Kidney epithelial cell (primary cell): ENCODE measurements at places on chromosomes 11 and 22.

- DNase-seq, result no peak
These were observed 7.3 kb downstream of the UBE2L6 start for GRCh38 chr11:57560146-57560545.

- no peak for DNase-seq
These were observed 7.2 kb downstream of the FAM118A start for GRCh38 chr22:45316796-45317526.

DNA sequence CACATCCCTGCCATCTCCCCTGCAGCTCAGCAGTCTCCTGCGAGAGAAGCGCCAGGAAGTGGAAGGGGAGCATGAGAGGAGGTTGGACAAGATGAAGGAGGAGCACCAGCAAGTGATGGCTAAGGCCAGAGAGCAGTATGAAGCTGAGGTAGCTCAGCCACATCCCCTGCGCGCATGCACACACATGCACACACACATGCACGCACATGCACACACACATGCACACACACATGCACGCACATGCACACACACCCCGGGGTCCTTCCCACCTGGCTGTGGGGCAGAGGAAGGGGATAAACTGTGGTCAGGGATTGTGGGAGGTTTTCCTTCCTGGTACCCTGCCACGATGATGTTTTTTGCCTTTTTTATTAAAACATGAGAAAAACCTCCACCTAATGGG, 65.3 kb downstream of the CEP164 start:
- no peak for DNase-seq

DNA sequence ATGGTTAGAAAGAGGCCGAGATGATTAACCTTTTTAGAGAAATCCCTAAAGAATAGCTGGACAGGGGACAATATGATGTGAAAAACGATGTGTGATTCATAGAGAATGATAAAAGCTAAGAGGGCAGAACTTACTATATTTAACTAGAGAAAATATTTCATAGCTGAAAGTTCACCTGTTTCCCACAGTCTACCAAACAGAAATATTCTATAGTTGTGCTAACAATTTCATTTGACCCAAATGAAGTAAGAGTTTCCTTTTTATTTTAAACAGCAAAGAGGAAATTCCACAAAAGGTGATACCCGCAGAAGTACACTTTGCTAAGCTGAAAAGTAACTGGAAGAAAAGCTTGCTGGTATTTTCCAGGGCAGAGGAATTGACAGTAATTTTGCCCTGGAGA, 26.7 kb downstream of the ALKBH8 start:
- DNase-seq, result no peak

DNA sequence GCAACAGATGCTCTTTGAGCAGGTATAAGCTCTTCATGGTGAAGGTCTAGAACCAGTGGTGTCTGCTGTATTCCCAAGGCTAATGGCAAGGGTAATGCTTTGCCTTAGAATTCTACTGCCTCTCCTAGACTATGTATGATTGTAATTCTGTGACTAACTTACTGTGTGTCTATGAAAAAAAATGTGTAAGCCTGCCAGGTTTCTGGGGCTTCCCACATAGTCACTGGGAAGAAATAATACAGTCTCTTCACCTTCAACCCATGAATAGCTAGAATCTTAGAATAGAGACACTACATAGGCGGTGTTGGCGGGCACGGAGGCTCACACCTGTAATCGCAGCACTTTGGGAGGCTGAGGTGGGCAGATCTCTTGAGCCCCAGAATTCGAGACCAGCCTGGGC, 84.1 kb downstream of the C11orf91 start:
- no peak for DNase-seq

DNA sequence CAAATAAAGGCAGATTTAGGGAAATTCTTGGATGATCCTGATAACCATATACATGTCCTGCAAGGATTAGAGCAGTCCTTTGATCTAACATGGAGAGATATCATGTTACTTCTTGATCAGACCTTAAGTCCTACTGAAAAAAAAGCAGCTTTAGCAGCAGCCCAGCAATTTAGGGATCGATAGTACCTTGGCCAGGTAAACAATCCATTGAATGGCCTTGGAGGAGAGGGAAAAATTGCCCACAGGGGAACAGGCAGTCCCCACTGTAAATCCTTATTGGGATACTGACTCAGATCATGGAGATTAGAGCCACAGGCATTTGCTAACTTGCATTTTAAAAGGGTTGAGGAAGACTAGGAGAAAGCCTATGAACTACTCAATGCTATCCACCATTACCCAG, 47.8 kb downstream of the PRSS23 start:
- no peak for DNase-seq

DNA sequence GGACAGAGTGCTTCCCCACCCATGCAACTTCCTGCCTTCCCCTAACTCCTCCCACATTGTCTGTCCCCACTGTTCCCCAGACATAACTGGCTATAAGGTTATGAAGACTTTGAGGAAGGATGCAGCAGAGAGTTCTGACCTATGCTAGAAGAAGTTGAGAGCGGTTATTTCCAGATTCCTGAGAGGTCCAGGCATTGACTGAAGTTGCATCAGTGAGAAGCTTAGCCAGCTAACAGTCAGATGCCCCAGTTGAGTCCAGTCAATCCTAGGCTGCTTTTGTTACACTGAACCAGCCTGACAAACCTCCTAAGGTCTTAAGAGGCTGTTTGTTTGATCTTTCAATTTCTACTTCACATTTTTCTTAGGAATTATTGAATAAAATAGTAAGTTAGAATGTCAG, 937.9 kb upstream of the CCDC90B start:
- DNase-seq, result no peak

DNA sequence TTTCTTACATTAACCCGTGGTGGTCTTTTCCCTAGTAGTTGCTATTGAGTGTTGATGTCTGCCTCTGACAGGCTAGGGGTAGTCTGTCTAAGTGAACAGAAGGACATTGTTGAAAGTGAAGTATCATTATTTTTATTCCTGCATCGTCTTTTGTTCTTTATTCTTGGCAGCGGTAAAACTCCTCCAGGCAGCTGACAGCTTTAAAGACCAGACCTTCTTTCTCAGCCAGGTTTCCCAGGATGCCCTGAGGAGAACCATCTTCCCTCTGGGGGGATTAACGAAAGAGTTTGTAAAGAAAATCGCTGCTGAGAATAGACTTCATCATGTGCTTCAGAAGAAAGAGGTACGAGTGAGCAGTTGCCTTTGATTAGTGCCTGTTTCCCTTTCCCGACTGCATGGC, 14.6 kb downstream of the TRMU start:
- no peak for DNase-seq

GRCh38 chr11:17396598-17397310, 8.3 kb upstream of the KCNJ11 start:
- DNase-seq, result no peak

GRCh38 chr11:1727096-1727690, 23.2 kb downstream of the IFITM10 start:
- no peak for DNase-seq

GRCh38 chr11:62854825-62855570, 15.6 kb upstream of the WDR74 start:
- DNase-seq, result no peak

DNA sequence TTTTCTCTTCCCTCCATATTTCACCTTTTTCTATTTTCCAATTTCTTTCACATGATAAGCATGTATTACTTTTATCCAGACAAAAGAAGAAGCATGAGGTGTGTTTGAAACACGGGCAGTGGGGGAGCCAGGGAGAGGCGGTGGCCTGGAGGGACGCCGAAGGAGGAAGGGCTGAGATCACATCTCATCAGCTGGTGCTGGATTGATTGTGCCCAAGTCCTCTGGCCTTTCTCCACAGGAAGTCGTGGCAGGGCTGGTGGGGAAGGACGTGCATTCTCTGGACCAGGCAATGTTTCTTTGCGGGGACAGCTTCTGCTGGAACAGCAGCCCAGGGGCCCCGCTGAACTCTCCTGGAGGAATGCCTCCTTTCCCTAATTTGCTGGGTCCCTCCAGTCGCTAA, 82.9 kb downstream of the MIAT start:
- no peak for DNase-seq

- DNase-seq, result no peak
These were observed 232.5 kb downstream of the RAB38 start for GRCh38 chr11:87942786-87943185.

DNA sequence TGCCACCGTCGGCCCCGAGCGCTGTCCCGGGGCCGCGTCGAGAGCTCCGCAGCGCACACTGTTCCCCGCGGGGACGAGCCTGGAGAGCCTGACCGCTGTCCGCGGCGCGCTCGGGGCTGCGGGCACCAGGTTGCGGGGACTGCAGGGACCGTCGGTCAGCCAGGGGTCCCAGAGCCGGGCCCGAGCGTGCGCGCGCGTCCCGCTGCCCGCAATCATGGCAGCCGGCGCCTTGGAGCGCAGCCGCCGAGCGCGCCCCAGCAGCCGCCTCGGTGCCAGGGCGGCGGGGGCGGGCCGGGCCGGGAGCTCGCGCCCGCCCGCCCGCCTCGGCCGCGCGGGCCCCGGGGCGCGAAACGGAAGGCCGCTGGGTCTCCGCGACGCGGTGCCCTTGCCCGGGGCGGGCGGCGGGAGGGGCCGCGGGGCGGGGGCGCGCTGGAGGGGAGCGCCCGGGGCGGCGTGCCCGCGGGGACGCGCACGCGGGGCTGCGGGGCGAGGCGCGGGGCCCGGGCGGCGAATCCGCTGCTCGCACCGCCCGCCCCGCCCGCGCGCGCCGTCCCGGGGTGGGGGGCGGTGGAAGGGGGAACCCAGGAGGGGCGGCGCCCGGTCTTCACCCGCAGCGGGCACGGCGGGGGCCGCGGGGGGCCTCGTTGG, 79.4 kb upstream of the PPARA start:
- no peak for DNase-seq
